ENCODE measurements at places on chromosomes 3 and 15.

DNA sequence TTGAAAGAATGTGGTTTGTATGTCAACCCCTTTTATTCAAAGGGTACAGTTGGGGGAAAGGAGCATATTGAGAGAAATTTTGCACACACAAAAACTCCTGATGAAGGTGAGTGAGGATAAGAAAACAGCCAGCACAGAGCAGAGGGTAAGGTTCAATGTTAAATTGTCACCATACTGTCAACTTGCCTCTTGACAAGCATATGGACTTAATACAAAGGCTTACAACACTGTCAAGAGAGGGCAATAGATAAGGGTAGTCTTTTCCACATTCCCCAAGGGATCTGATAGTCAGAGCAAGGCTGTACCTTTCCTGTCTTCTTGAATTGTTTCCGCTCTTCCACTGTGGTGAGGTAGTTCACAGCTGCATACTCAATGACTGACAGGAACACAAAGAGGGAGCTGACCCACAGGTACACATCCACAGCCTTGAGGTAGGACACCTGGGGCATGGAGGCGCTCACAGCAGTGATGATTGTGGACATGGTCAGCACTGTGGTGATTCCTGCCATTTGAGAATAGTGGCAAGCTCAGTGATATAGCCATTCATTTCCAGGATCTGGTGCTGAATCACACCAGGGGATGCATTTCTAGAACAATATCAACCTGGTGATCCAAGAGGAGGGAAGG is 20.4 kb upstream of the RIOX2 start:
- no peak for DNase-seq

DNA sequence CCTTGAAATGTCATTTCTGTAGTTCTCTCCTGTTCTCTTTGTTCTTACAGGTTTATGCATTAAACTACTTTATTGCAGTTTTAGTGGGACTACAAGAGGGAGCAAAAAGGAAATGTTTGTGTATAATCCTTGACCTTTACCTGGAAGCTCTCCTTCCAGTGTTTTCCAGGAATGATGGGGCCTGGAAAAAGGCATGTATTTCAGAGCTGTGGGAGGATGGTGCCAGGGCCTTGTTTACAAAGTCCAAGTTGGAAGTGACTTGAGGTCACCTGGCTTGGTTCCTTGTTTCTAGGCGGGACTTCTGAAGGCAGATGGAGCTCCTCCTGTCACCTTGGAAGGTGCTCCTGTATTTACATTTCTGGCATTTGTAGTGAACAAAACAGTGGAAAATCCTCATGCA is 15.1 kb downstream of the ACVR2B start:
- DNase-seq: no peak

- DNase-seq: no peak
Measured at GRCh38 chr3:58013099-58013498, 4.9 kb downstream of the FLNB start.

DNA sequence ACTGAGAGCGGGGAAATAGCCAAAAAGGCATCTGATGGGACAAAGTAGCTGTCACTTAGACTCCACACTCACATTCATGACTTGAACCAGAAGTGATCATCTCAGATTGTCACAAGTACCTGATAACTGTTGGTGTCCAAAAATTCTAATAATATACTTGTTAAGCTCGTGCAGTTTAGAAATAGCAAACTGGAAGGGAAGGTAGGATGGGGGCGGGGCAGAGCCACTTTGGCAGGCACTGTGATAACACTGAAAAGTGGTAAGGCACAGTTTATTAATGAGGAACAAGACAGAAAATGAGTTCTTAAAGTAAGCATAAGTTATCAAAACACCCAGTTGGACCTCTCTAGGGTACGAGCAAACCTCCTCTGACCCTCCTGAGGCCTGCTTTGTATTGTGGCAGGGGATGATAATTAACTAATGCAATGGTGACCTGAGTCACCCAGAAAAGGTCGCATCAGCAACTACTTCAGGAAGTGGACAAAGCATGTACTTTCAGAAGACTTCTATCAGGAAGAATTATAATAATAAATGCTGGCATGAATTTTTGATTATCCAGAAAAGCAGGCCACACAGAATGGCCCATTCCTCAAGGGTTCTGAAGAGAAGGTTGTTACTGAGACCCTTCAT is 54.4 kb downstream of the ADCY5 start:
- no peak for DNase-seq

- peak; percentile 30 for DNase-seq
Measured at GRCh38 chr3:183114384-183115178, 15.3 kb upstream of the MCCC1 start.

DNA sequence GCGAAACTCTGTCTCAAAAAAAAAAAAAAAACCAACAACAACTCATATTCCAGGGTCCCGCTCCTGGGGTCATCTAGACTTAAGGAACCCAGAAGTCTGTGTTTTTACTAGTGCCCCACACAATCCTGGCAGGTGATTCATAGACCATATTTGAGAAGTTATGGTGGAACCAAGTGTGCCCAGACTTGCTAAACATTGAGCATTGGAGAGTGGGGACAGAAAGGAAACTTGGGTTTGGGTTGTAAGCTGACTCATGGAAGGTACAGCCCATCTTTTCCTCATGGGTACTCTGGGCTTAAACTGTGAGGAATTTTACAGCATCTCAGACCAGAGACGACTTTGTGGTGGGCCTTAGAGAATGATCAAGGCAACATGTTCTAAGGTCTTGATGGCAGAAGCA is 18.3 kb upstream of the IGF2BP2 start:
- no peak for DNase-seq

DNA sequence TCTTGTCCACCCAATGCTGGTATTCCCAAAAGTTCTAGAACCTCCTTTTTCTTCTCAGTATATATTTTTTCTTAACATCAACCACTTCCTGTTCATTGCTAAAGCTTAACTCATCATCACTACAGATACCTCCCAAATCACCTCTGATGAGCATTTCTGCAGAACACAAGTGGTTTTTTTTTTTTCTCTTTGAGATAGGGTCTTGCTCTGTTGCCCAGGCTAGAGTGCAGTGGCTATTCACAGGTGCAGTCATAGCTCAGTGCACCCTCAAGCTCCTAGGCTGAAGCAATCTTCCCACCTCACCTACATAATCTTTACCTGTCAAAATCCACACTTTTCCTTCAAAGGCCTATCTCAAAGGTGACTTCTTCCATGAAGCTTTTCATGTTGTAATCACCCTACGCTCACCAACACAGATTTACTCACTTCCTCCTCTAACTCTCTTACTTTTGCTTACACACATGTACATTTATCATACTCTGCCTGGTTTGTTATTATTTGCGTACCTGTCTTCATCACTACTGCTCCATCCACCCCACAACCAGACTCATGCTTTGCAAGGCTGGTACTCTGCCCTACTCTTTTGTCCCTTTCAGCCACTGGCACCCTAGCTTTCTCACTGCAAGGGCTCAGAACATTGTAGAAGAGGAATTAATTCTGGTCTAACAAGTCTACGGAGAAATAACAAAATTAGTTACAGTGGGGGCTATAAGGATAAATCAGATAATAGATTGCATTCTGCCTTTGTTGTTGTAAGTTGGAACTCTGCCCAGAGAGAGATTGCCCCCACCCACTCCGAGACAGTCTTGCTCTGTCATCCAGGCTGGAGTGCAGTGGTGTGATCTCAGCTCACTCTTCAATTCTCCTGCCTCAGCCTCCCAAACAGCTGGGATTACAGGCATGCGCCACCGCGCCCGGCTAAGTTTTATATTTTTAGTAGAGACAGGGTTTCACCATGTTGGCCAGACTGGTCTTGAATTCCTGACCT is 27.5 kb downstream of the HERC1 start:
- DNase-seq: no peak

DNA sequence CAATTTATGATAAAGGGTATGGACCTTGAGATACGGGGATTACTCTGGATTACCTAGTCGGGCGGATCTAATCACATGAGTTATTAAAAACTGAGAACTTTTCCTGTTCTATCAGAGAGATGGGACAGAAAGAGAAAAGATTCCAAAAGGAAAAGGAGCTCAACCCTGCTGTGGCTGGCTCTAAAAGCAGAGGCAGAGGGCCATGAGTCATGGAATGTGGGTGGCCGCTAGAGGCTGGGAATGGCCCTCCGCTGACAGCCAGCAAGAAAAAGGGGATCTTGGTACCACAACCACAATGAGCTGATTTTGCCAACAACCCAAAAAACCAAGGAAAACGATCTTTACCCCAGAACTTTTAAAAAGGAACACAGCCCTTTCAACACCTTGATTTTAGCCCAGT is 210.0 kb downstream of the MAGI1 start:
- no peak for DNase-seq

DNA sequence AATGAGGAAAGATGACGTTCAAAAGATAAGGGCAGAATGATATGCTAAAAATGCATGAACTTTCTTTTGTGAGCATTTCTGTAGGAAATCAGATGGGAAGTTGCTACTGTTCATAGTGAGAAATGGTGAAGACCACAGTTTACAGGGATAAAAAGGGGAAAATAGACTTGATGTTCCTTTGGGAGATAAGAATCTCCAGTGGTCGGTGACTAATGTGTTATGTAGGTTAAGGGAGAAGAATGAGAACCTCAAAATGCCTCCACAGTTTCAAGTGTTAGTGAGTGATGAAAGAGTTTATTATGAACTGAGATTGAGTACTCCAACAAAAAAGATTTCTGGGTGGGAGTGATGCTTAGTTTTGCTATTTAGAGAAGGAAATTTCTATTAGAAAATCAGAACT is 247.2 kb downstream of the LSAMP start:
- DNase-seq: no peak

- DNase-seq: no peak
Measured at GRCh38 chr15:69762373-69763148, 309.9 kb downstream of the RPLP1 start.

GRCh38 chr15:101657968-101658784 is 6.0 kb upstream of the TM2D3 start:
- peak; percentile 17 for DNase-seq

- DNase-seq: no peak
Measured at GRCh38 chr15:68328443-68328842, 50.9 kb downstream of the FEM1B start.

GRCh38 chr3:28905798-28906197 is 375.1 kb upstream of the RBMS3 start:
- no peak for DNase-seq

All from NCI-H187 (cell line).